NCI-H82 (cell line): ENCODE measurements at places on chromosomes 3 and 15.

DNA sequence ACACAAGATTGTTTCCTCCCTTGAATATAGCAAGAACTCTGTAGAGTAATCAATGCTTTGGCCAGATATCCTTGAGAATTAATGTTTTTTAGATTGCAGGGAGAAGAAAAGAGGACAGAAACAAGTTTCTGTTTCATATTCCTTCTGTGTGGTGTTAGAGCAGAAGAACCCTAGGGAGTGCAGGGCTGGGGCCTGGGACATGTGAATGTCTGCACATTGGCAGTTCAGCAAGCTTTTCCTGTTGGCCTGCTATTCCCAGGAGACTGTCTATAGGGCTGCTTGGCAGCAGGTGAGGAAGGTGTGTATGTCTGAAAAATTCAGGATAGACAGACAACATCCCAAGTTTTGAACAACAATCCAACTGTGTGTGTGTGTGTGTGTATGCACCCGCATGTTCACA lies 13.6 kb upstream of the CNBP start:
- DNase-seq = no peak

- DNase-seq = no peak
These were observed 1308.2 kb upstream of the EPHA6 start for GRCh38 chr3:95506174-95506573.

DNA sequence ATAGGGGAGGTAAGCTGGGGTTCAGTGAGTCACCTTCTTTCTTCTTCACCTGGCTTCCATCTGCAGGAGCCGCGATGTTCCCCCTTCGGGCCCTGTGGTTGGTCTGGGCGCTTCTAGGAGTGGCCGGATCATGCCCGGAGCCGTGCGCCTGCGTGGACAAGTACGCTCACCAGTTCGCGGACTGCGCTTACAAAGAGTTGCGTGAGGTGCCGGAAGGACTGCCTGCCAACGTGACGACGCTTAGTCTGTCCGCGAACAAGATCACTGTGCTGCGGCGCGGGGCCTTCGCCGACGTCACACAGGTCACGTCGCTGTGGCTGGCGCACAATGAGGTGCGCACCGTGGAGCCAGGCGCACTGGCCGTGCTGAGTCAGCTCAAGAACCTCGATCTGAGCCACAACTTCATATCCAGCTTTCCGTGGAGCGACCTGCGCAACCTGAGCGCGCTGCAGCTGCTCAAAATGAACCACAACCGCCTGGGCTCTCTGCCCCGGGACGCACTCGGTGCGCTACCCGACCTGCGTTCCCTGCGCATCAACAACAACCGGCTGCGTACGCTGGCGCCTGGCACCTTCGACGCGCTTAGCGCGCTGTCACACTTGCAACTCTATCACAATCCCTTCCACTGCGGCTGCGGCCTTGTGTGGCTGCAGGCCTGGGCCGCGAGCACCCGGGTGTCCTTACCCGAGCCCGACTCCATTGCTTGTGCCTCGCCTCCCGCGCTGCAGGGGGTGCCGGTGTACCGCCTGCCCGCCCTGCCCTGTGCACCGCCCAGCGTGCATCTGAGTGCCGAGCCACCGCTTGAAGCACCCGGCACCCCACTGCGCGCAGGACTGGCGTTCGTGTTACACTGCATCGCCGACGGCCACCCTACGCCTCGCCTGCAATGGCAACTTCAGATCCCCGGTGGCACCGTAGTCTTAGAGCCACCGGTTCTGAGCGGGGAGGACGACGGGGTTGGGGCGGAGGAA lies 2.6 kb downstream of the ISLR2 start:
- DNase-seq = no peak

GRCh38 chr3:135915206-135915605 lies 50.3 kb upstream of the PPP2R3A start:
- DNase-seq = no peak

- DNase-seq = no peak
These were observed 986.5 kb downstream of the TUSC7 start for GRCh38 chr3:117695871-117696645.

DNA sequence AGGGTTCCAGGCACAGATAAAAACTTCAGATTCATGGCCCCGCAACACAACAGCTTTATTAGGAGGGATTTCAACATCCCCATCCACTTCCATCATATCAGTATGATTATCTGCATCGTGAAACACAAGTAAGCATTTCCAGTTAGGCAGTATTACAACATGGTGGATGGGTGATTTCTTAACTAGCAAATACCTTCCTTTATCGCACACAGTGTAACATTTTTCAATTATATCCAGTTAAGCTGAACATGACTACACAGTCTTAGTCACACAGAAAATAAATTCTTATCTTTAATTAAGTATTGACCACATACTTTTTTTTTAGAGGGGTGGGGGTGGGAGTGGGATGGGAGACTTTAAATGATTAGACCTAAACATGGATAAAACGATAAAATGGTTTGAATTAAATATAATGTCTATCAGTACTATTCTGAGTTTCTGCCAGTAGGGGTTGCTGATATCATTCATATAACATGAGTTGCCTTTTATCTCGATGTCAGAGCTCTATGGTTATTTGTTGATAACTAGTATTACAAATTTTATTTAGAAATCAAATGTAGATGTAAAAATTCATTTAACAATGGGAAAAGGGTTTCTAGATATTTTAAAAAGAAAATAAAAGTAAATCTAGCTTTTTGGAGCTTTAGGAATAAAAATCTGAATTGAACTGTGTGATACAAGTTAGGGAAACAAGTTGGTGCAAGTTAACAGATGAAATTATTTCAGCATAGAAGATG lies 146.6 kb downstream of the TBL1XR1 start:
- DNase-seq = peak; percentile 62

- no peak for DNase-seq
These were observed 230.1 kb upstream of the TPM1 start for GRCh38 chr15:62812515-62812835.

- DNase-seq = peak; percentile 51
These were observed 338.3 kb upstream of the ZNF385D start for GRCh38 chr3:22089284-22089683.

DNA sequence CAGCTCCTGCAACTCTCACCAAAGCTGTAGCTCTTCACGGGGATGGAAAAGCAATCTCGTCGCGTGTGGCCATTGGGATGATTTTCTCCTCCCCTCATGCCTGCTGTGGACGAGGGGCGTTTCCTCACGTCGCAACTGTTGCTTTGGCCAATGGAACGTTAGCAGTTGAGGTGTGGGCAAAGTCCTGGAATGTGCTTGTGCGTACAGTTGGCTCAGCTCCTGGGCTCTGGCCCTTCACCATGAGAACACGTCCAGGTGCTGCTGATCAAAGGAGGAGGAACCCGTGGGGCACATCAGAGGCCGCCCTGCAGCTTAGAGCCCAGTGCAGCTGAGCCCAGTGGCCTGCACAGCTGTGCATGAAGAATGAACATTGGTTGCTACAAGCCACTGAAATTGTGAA lies 186.1 kb downstream of the TJP1 start:
- no peak for DNase-seq

DNA sequence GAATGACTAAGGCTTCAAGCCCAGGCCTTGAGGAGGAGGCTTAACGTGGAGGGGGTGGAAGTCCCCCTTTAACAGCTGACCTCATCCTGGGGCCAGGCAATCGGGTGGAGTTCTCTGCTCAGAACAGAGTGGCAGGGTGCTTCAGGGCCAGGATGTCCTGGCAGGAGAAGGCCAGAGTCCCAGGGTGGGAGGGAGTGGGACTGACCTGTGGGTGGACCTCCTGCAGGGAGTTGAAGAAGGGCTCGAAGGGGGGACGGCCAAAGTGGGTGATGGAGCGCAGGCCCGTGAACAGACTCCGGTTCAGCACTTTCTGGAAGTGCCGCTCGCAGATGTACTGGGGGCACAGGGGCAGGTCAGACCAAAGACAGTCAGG lies 19.6 kb downstream of the DUOX2 start:
- DNase-seq = peak; percentile 10

DNA sequence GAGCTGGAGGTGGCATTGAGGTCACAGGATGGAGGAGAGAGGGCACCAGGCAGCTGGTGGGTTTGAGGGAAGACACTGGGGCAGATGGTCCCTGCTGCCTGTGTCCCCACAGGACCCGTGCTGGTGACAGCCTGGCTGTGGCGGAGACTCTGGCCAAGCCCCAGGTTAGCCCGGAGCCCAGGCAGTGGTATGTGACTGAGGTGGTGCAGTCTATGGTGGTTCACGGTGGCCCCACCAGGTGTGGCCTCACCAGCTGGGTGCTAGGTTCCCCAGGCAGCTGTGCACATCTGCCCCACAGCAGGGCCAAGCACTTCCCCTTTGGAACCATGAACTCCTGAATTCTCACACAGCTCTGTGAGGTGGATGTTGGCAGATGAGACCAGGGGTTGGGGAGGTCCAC lies 15.4 kb downstream of the PLXNA1 start:
- DNase-seq = peak; percentile 30

- DNase-seq = no peak
These were observed 8.3 kb downstream of the EIF2AK4 start for GRCh38 chr15:39942101-39942752.

GRCh38 chr15:60745469-60746061 lies 266.6 kb upstream of the ICE2 start:
- no peak for DNase-seq

DNA sequence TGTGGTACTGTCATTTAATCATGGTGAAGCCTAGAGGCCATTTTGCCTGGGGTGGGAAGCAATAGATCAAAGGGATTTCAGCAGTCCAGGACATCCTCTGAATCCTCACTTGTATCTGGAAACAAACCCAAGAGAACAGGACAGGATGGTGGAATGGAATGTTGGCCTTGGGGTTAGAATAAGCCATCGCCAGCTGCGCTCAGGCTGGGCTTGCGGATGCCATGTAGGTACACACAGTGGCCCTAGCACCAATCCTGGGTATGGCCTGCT lies 76.5 kb upstream of the ALDH1A3 start:
- DNase-seq = no peak

DNA sequence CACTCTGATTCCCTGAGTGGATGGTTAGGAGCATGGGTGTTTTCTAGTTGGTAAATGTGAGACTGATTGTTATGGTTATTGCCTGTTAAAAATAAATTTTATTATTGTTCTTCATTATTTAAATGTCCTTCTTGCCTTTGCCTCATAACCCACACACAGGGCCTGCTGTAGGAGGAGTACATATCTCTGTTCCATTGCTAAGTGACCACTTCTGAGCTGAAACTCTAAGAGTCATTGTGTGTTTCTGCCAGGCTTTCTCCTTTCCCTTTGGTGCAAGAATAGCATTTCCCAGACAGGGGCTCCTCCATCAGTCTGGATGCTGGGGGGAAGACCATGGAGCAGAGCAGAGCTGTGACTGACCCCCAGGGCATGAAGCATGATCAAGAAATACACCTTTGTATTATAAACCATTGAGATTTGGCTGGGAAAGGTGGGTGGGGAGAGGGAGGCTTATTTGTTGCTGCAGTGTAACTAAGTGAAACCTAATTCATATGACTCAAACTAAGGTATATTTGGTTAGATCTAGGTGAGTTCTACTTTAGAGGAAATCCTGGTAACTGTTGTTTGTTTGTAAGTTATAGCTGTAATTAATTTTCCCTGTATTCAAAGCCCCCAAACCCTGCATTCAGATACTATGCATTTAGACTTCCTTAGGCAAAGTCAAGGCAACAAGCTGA lies 137.4 kb downstream of the TGFBR2 start:
- no peak for DNase-seq

GRCh38 chr3:135944831-135945230 lies 20.7 kb upstream of the PPP2R3A start:
- no peak for DNase-seq

DNA sequence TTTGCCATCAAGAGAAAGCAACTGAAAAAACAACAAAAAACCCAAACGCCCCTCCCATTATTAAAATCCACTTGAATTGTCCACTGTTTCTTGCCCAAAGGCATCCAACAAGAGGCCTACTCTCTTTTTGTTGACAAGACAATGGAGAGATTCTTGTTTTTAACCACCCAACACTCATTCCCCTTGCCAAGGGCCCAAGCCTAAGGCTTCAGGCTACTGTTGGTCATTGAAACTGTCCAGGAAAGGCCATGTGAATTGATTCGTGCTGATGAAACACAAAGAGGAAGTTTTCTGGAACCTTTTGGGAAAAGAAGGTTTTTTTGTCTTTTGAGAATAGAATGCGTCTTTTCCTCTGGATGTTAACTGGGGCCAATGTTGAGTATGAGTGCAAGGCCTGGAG lies 157.4 kb upstream of the PFN2 start:
- DNase-seq = no peak

- DNase-seq = no peak
These were observed 8.5 kb downstream of the SEMA4B start for GRCh38 chr15:90209591-90209990.

GRCh38 chr3:139132976-139133375 lies 88.3 kb upstream of the PRR23C start:
- DNase-seq = peak; percentile 95

DNA sequence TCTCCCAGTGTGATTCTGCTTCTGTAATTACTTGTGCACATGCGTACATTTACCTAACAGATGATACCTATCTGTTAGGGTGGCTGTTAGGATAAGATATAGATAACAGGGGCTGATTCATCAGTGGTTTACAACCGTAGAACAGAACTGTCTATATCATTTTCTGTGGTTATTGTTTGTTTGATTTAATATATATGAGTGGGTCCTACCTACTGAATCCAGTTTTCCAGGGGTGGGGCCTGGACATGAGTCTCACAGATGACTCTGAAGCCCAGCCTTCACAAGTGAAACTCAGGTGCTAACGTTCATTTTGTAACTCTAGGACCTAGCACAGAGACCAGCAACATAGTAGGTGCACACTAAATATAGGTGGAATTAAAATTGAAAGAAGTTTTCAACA lies 10.4 kb upstream of the ACAP2 start:
- no peak for DNase-seq

GRCh38 chr15:92098869-92099268 lies 245.4 kb downstream of the SLCO3A1 start:
- DNase-seq = peak; percentile 64

GRCh38 chr3:120850381-120851295 lies 57.4 kb upstream of the STXBP5L start:
- peak; percentile 97 for DNase-seq

DNA sequence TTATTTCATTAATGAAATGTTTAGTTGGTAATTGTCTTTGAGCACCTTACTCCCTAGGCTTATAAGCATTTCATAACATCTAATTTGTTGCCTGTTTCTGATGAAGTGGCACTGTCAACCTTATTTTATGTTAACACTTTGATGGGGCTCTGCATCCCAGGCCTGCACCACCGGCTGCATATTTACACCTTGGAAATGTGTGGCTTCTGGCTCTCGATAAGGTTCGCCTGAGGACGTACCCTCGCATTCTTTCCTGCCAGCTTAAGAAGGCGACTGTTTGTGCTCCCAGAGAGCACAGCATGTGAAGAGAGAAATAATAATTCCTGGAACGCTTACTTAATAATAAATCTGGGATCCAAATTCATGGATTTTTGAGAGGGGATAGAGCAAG lies 763.3 kb upstream of the CFAP20DC start:
- peak; percentile 80 for DNase-seq

- no peak for DNase-seq
These were observed 16.9 kb upstream of the LPP start for GRCh38 chr3:188137051-188137450.

DNA sequence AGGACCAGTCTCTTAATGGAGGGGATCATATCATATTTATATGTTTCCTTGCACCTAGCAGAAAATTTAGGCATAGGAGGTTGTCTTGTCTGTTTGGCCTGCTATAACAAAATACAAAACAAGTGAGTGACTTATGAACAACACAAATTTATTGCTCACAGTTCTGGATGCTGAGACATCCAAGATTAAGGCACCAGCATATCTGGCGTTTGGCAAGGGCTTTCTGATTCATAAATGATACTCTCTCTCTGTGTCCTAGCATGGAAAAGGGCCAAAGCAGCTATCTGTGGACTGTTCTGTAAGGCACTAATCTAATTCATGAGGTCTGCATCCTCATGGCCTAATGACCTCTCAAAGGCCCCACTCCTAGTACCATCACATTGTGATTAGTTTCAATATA lies 683.0 kb downstream of the NR2F2 start:
- no peak for DNase-seq
